ENCODE measurements at places on chromosomes 13 and 19.

DNA sequence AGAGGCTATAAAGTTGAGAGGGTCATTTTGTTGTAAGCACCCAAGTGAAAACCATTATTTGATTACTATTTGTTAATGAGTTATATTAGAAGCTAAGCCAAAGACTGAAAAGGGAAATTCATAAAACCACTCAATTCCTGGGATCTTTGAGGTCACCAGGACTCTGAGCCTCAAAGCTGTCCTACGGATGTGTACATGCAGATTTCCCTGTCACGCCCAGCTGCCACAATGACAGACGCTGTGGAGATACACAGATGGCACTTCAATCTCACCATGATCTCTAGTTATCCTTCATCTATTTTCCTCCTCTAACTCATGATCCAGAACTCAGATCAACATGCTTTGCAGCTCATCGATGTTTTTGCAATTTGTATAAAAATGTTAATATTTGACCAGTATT is 403.5 kb upstream of the MIR17HG start:
- DNase-seq, result no peak
- H3K36me3 ChIP-seq, result no peaks in the 10 kb centered on the region

DNA sequence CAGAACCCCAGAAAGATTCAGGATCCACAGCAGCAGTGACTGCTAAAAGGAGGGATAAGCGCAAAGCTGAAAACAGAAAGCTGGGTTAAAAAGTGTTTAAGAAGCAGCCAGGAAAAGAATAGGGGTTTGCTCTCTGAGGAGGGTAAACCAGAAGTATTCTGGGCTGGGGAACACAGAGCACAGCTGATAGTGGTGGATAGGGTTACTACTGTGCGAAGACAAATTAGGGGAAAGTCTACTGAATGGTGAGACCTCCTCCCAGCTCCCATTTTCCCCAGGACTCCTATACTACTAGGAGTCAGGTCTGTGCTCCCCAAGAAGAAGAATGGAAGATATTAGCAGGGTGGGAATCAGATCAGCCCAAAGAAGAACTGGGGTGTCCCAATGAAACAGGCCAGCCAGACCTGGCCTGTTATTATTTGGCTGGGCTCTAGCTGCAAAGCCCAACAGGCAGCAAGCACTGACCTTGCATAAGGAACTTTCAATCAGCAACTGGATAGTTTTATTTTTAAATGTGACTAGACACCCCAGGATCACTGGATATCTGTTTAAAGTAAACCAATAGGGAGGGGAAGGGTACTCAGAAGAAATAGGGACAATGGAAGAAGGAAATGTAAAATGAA is 43.5 kb upstream of the SERTM1 start:
- no peak overlapping the region for H3K27ac ChIP-seq
- H3K4me1 ChIP-seq, result no peaks in the 10 kb centered on the region
- no peak overlapping the region for H3K4me3 ChIP-seq
- no peaks in the 10 kb centered on the region for H3K27me3 ChIP-seq

DNA sequence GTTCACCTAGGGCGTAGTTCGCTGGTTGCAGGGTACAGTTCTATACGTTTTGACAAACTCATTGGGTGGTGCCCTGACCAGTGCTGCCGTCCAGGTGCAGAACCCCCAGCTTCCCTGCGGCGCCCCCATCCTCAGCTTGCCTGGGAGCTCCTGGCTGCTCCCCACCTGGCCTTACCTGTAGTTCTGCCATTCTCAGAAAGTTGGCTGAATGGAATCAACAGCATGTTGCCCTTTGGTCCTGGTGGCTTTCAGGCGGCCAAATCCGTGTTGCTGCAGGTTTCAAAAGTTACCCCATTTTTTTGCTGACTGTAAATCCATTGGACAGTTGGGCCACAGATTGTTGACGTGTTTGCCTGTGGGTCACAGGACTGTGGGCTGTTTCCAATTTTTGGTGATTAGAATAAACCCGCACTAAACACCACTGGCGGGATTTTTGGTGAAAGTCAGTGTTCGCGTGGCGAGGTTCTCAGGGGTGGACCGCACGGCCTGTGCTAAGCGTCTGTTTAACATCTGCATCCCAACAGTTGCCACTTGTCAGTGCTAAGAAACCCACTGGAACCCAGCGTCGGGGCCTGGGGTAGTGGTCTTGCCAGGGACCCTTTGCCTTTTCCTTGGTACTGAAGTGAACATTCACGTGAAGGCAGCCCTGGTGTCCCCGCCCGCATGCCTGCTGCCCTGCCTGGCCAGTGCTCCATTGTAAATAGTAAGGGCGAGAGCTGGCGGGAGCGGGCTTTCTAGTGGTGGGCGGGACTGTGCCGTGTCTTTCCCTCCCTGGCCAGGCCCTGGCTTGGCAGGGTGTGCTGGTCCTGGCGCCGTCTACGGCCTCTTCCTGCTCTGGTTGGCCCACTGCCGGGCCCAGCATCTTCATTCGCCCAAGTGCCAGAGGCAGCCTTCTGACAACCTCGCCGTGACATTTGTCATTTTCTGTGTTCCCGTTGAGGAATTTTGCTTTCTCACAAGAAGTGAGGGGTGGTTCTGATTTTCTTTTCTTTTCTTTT is 3.3 kb downstream of the DOT1L start:
- no peak overlapping the region for H3K4me3 ChIP-seq
- DNase-seq, result no peak
- peaks cover 56% of the 10 kb centered on the region for H3K4me1 ChIP-seq
- H3K36me3 ChIP-seq, result no peaks in the 10 kb centered on the region
- H3K27ac ChIP-seq, result peak overlapping the region; percentile 95
- H3K27me3 ChIP-seq, result no peaks in the 10 kb centered on the region

- H3K4me1 ChIP-seq, result no peaks in the 10 kb centered on the region
- no peaks in the 10 kb centered on the region for H3K36me3 ChIP-seq
- H3K27ac ChIP-seq, result peak overlapping the region; percentile 6
Observed at GRCh38 chr19:11995174-11995573, 30.3 kb downstream of the ZNF763 start.
